ENCODE measurements at places on chromosomes 1 and 21. TPM values are rescaled to one million over a fixed set of nuclear protein-coding genes. Genes with fewer than 3 reads are reported as not detected.

CYP4X1 gene
- not detected for total RNA-seq

LRRN2 gene
- not detected for total RNA-seq

DNA sequence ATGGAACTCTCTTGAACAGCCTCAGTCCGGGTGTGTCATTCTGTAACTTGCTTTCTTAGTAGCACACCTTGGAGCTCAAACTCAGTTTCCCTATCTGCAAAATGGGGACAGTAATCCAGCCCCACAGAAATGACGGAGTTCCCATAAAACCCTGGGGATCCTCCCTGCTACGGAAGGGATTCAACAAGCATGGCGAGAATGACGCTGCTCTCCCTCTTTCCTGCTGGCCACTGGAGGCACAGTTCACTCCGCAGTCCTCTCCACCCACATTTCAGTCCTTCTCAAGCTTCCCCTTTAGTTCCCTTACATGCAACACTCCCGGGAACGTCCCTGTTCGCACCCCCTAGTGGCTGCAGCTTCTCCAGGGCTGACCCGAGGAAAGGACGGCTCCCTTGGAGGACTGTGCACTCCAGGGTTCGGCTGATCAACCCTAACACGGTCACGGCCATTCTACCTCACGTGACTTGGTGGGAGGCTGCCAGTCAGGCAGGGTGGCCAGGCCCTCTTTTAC, 20.6 kb downstream of the RUNX3 start:
- H3K36me3 ChIP-seq, result peaks cover 52% of the 10 kb centered on the region
- H3K4me1 ChIP-seq, result peaks cover 34% of the 10 kb centered on the region
- peak overlapping the region; percentile 85 for H3K27ac ChIP-seq
- H3K27me3 ChIP-seq, result no peaks in the 10 kb centered on the region
- no peak overlapping the region for H3K4me3 ChIP-seq

DNA sequence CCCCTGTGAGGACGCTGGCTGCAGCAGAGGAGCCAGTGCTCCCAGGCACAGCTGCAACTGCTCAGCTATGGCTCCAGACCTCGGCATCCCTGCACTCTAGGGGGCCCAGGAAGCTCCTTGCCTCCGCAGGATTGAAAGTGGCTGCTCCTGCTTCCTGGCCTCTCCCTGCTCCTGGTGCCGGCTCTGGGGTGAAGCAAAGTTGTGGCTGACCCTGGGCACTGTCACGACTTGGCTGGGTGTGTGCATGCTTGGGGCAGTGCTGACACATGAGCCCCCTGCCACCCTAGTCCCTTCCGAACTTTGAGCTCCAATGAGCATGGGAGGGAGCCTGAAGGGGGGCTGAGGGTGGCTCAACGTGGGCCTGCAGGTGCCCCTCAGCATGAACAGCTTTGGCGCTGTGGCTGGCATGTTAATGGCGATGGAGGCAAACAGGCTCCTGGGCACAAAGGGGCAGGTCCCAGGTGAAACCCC, 1512.2 kb downstream of the KCNT2 start:
- no peak overlapping the region for H3K27ac ChIP-seq
- no peak for DNase-seq
- H3K36me3 ChIP-seq, result no peaks in the 10 kb centered on the region
- H3K4me1 ChIP-seq, result no peaks in the 10 kb centered on the region

- H3K4me1 ChIP-seq, result peaks cover 25% of the 10 kb centered on the region
- H3K4me3 ChIP-seq, result no peak overlapping the region
- H3K27ac ChIP-seq, result no peak overlapping the region
- H3K36me3 ChIP-seq, result peaks cover 3% of the 10 kb centered on the region
- H3K27me3 ChIP-seq, result no peaks in the 10 kb centered on the region
- DNase-seq, result no peak
These were observed 40.7 kb downstream of the SIPA1L2 start for GRCh38 chr1:232589111-232589811.

- H3K4me3 ChIP-seq, result no peak overlapping the region
These were observed 320.1 kb downstream of the TGFB2 start for GRCh38 chr1:218665221-218665620.

DNA sequence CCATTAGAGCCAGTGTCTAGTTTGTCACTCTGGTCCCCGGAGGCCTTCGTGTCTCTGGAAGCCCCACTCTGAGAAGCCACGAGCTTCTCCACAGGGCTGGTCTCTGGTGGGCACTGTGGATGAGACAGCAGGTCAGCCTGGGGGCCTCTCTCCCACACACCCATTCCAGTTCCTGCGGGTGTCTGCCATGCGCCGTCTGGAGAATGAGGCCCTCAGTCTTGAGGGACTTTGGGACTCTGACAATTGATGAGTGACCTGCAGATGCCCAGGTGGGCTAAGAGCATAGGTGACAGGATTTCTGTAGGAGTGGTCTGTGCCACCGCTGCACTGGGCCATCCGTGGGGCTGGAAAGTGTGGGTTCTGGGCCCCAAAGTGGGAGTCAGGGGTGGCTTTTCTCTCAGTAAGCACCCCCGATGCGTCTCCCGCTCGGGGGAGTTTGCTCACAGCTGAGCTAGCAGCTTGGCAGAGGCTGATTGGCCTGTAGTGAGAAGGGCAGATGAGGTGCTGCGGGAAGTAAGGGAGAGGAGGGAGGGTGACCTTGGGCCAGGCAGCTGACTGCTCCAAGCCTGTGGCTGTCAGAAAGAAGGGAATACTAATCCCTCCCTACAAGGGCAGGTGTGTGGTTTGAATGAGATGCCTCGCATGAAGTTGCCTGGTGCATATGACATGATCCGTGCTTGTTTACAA, 26.4 kb downstream of the LHX4 start:
- DNase-seq, result no peak
- peaks cover 24% of the 10 kb centered on the region for H3K27me3 ChIP-seq
- no peak overlapping the region for H3K27ac ChIP-seq
